MG63 (cell line): ENCODE measurements at places on chromosomes 4 and X. TPM values are rescaled to one million over a fixed set of nuclear protein-coding genes. Genes with fewer than 3 reads are reported as not detected.

SGMS2 gene
- 13.2 and 19.5 TPM in 2 replicates for total RNA-seq

STARD8 gene
- total RNA-seq: 1.4 and 2.8 TPM in 2 replicates

DNA sequence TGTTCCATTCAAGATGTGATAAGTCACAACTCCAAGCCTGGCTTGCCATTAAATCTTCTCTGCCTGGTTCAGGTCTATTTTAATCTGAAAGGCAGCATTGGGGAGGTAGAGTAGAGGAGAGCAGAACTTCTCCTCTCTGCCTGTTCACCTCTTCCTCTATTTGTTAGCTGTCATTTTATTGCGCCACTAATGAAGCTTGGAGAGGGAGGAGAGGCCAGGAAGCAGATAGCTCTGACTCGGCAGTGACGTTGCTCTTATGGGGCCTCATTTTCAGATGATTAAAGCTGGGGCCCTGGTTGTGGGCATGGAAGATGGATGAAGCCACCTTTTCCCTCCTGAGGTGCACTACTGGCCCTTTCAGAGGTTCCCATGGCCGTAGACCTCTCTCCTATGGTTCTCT is 207.3 kb downstream of the MID1IP1 start:
- DNase-seq: no peak

- no peak for DNase-seq
These were observed 615 bp downstream of the CACNA1F start for GRCh38 chrX:49232525-49232924.

- no peak for DNase-seq
These were observed 50.0 kb downstream of the TET2 start for GRCh38 chr4:105196523-105197145.

FAM200B gene
- total RNA-seq: 10.2 and 22.6 TPM in 2 replicates
